PC-9 (cell line): ENCODE measurements at places on chromosomes 1 and 21. TPM values are rescaled to one million over a fixed set of nuclear protein-coding genes. Genes with fewer than 3 reads are reported as not detected.

Gene TRIM67
- total RNA-seq = not detected in 2 replicates

DNA sequence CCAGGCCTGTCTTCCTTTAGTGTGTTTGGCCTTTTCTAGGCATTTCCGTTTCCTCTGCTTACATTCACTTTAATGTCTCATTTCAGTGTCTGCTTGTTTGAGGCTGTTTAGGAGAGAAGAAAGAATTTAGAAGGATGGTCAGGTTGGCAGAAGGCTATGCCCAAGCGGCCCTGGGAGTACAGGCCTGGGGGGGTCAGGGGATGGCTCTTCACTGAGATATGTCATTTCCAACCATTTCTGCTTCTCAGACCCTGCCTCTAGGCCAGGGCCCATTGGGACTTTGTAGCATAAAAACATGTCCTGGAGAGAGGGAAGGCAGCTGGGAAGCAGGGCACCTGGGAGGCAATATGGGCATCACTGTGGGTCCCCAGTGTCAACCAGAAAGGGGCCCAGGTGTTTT lies 86.0 kb downstream of the DDX20 start:
- DNase-seq = no peak
- H3K4me1 ChIP-seq = no peaks in the 10 kb centered on the region
- H3K27me3 ChIP-seq = peaks cover 85% of the 10 kb centered on the region
- H3K27ac ChIP-seq = no peak overlapping the region

- DNase-seq = no peak
- no peaks in the 10 kb centered on the region for H3K4me1 ChIP-seq
- no peak overlapping the region for H3K27ac ChIP-seq
- no peak overlapping the region for H3K4me3 ChIP-seq
- no peaks in the 10 kb centered on the region for H3K27me3 ChIP-seq
- no peaks in the 10 kb centered on the region for H3K36me3 ChIP-seq
Observed at GRCh38 chr1:19534281-19534680, 48.9 kb upstream of the CAPZB start.

DNA sequence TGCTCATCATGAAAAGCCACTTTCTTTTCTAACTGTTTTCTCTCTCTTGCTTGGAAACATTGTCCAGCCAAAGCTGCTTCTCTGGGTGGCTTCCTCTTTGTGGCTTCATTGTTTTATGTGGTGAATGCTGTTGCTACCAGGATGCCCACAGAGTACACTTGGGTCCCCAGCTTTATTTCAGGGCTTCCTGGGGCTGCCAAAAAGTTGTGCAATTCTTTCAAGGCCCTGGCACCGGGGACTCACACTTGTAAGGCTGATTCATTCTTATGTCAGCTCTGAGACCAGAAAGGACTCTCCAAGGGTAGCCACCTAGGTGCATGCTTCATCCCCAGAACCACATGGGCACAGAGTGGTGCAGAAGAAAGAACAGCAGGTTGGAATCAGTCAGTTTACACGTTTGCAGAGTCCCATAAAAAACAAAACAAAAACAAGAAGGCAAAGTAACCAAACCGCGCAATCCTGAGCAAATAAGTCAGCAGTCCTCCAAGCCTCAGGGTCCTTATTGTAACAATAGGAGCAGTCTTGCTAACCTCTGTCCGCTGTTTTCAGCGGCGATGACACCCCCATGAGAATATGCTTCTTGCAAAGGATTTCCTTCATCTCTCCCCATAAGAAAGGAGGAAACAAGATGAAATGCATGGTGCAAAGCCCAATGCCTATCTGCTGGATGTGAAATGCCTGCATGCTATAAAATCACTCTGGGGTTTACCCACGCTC lies 89.9 kb upstream of the SSX2IP start:
- H3K36me3 ChIP-seq = no peaks in the 10 kb centered on the region
- no peaks in the 10 kb centered on the region for H3K4me1 ChIP-seq
- no peak overlapping the region for H3K27ac ChIP-seq
- no peak for DNase-seq
- H3K4me3 ChIP-seq = no peak overlapping the region

GRCh38 chr1:150528196-150528595 lies 12.6 kb downstream of the FALEC start:
- H3K36me3 ChIP-seq = no peaks in the 10 kb centered on the region
- peak; percentile 60 for DNase-seq
- no peak overlapping the region for H3K27ac ChIP-seq
- H3K4me1 ChIP-seq = no peaks in the 10 kb centered on the region
- no peak overlapping the region for H3K4me3 ChIP-seq
- no peaks in the 10 kb centered on the region for H3K27me3 ChIP-seq

Gene PCBP3
- 0.65 TPM in 1 of 2 replicates, not detected in the other for total RNA-seq

- H3K4me1 ChIP-seq = 0 out of 2 replicates have a peak, but pooled peaks cover 6% of the 10 kb centered on the region
- no peak overlapping the region for H3K4me3 ChIP-seq
- H3K27me3 ChIP-seq = no peaks in the 10 kb centered on the region
- no peak for DNase-seq
- no peak overlapping the region for H3K27ac ChIP-seq
Observed at GRCh38 chr1:221419513-221420095, 322.3 kb downstream of the DUSP10 start.

DNA sequence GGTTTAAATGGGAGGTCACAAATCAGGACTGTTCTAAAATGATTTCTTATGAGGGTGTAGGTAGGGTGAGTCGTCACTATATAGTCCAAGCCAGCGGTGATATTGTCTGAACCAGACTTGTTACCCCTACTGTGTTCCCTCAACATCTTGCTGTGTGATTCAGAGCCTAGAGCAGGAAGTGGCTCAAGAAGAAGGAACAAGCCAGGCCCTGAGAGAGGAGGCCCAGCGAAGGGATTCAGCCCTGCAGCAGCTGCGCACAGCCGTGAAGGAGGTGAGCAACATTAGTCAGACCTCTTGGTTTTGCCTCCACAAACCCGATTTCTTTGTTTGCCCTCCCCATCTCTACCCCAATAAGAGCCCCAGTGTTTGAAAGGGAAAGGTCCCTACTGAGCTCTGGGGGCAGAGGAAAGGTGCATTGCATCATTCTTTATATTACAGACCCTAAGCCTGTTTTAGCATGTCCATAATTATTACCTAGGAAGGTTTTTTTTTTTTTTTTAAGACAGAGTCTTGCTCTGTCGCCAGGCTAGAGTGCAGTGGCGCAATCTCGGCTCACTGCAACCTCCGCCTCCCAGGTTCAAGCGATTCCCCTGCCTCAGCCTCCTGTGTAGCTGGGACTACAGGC lies 5.0 kb upstream of the SH3BGRL3 start:
- no peaks in the 10 kb centered on the region for H3K27me3 ChIP-seq
- no peak overlapping the region for H3K4me3 ChIP-seq
- H3K4me1 ChIP-seq = peaks cover 51% of the 10 kb centered on the region
- DNase-seq = no peak
- H3K36me3 ChIP-seq = peaks cover 24% of the 10 kb centered on the region

DNA sequence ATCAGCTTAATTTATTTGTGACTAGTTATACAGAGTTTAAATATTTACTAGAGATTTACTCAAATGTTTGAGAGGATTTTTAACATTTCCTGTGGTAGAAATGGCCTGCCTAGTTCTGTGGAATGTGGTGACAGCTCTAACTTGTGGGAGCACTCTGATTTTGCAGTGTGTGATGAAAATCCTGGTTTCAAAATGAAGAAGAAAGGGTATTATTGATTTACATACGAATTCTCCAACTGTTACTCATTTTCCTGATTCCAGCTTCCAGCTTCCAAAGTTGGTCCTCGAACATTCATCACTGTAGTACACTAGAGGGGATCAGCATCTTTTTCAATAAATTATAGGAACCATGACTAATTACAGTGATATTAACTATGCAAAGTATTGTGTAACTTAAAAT lies 462.7 kb upstream of the PKN2 start:
- DNase-seq = no peak
- no peak overlapping the region for H3K27ac ChIP-seq

DNA sequence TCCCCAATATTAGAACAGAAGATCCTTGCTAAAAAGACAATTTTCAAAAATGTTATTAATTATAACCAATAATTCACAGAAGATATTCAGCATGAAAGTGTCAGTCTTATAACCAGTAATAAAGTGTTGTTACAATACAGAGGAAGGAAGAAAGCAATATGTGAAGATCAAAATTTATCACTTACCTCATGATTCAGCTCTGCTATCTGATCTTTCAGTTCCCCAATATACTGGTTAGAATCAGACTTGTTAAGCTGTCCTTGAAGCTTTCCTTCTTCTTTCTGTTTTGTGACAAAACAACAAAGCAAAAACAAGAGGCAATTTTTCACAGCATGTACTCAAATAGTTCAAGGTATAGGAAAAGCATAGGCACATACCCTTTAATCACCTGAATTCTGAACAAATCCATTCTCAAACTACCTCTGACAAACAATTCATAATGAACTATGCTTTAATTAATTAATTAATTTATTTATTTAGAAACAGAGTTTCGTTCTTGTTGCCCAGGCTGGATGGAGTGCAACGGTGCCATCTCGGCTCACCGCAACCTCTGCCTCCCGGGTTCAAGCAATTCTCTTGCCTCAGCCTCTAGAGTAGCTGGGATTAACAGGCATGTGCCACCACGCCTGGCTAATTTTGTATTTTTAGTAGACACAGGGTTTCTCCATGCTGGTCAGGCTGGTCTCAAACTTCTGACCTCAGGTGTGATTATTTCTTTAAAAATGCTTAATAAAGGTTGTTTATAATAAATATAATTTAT lies 76.9 kb upstream of the GFI1 start:
- H3K36me3 ChIP-seq = no peaks in the 10 kb centered on the region
- H3K4me3 ChIP-seq = no peak overlapping the region
- no peak for DNase-seq
- H3K4me1 ChIP-seq = no peaks in the 10 kb centered on the region
- H3K27me3 ChIP-seq = no peaks in the 10 kb centered on the region

DNA sequence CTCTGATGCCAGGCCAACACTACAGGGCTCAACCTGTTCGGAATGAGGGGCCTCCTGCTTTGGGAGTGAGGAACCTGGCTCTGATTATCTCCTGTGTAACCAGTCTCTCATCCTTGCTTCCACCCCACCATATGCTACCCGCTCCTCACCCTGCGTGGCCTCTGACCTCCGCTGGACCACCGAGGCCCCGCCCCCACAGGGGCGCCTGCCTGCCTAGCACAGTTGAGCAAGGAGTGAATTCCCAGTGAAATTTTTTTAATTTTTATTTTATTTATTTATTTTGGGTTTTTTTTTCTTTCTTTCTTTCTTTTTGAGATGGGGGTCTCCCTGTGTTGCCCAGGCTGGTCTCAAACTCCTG lies 1.9 kb upstream of the GNB1 start:
- no peaks in the 10 kb centered on the region for H3K36me3 ChIP-seq
- H3K27ac ChIP-seq = no peak overlapping the region
- H3K4me3 ChIP-seq = no peak overlapping the region
- no peaks in the 10 kb centered on the region for H3K27me3 ChIP-seq
- DNase-seq = no peak

DNA sequence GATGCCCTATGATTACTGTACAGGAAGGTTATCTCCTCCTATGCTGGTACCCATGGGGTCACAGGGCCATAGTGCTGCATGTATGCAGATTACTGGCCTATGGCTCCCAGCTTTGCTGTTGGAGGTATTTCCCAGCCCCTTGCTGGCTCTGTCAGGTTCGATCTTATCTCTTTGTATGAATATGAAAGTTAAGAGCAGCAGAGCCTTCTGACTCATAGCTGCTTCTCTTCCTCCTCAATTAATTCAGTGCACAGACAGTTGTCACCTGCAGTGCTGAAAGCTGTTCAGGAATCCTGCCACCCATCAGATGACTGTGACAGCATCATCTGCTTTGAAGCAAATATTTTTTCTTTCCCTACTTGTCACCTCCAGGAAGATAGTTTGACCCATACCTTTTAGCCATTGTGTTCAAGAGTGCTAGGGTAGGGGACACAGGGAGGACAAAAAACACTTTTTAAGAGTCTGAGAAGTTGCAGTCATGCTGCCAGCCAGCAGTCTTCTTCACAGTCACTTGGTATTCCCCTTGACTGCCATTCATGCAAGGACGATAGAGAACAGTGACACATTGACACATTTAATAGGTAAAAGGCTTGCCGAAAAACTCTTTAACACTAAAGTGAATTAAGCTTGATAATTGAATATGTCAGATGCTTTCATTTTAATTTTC lies 73.1 kb downstream of the KIF1B start:
- no peaks in the 10 kb centered on the region for H3K36me3 ChIP-seq
- no peaks in the 10 kb centered on the region for H3K4me1 ChIP-seq
- H3K27me3 ChIP-seq = no peaks in the 10 kb centered on the region
- no peak overlapping the region for H3K4me3 ChIP-seq

DNA sequence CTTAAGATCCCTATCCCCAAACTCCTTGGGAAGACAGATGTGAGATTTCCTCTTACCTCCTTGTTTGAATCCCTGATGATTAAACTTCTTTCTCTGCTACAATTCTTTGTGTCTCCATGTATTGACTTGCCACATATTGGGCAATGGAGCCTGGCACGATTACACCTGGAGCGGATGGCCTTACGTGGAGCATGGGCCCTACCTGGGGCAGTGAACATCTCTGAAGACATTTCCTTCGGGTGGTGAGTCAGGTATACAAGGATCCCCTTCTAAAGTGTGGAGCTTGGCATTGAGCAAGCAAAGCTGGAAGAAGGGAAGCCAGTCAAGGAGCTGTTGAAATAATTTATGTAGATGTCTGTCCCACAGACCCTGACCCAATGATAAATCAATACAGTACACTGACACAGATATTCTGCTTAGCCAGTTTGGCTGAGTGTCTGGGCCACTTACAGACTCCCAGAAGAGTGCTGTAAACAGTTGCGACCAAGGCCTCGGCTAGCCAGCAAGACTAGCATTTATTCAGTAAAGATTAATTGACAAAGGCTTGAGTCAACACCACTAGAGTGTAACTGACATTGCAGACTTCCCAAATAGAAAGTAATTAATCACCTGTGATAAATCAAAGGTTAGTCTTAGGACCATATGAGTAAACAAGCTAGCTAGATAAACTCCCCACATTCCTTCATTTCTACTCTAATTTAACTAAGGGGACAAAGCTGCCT lies 83.1 kb upstream of the KCNK1 start:
- no peaks in the 10 kb centered on the region for H3K27me3 ChIP-seq
- no peaks in the 10 kb centered on the region for H3K4me1 ChIP-seq
- H3K36me3 ChIP-seq = no peaks in the 10 kb centered on the region
- no peak overlapping the region for H3K27ac ChIP-seq
- no peak for DNase-seq
- no peak overlapping the region for H3K4me3 ChIP-seq

Gene PTPRC
- total RNA-seq = 0.58 and 0.79 TPM in 2 replicates

Gene OR2L2
- total RNA-seq = 0.10 and 0.13 TPM in 2 replicates

GRCh38 chr21:42513151-42513984 lies at the start of gene SLC37A1:
Gene SLC37A1 (plus strand): TSS chr21:42513852. CDS start chr21:42518455, 4,603 bp downstream.
- peaks cover 44% of the 10 kb centered on the region for H3K4me1 ChIP-seq
- H3K27ac ChIP-seq = peak within 1 kb of the TSS; percentile 93
- no peaks in the 10 kb centered on the region for H3K36me3 ChIP-seq

Gene SLC45A1
- 0.20 TPM in 1 of 2 replicates, not detected in the other for total RNA-seq

Gene WNT3A
- total RNA-seq = 0.24 and 0.53 TPM in 2 replicates

Gene SYCP1
- total RNA-seq = not detected in 2 replicates

DNA sequence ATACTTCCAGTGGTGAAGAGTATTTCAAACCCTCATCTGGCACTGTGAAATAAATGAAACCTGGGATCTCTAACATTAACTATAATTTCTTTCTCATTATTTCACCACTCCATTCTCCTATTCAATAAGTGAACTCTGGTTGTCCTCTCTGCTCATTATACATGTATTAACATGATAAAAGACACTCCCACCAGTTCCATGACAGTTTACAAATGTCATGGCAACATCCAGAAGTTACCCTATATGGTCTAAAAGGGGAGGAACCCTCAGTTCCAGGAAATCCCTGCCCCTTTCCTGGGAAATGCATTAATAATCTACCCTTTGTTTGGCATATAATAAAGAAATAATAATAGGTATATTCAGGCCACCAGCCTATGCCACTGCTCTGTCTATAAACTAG lies 62.7 kb upstream of the BRINP3 start:
- no peak overlapping the region for H3K4me3 ChIP-seq
- H3K27ac ChIP-seq = no peak overlapping the region
- H3K27me3 ChIP-seq = no peaks in the 10 kb centered on the region
- H3K4me1 ChIP-seq = no peaks in the 10 kb centered on the region
